ENCODE measurements at places on chromosomes 5 and 9.

- DNase-seq: no peak
Measured at GRCh38 chr5:589588-589987, 22.6 kb upstream of the CEP72 start.

- DNase-seq: peak; percentile 9
Measured at GRCh38 chr9:36738318-36738976, 165.8 kb downstream of the MELK start.

DNA sequence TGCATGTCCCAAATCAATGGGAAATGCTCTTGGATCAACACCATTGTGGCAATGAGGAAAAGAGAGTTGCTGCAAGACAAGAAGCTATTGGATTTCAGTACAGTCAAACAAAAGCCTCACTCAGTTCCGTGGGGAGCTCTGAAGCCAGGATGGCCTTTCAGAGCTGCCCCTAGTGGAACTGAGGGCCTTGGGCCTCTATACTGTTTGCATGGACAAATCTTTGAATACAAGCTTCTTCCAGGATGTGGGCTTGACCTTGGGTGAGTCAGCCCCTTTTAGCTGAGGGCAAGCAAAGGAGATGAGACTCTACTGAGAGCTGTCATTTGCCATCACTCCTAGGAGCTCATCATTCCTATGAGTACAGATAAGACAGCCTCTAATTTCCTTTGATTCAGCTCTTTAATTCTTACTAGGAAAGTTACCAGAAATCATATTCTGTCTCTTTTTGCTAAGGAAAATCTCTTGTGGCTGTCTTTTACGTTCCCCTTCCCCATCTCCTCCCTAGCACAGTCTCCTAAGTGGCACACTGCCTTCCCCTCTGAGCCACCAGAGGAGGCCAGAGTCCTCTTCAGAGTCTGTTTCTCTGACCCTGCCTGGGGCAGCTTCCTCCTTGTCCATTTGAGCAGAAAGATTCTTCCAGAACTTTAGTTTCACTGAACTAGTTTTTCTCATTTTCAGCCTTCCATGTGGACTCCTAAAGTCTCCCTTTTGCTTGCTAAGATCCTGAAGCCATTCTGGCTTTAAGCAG lies 168.8 kb upstream of the POC5 start:
- no peak for DNase-seq

- DNase-seq: no peak
Measured at GRCh38 chr9:26789959-26790358, 102.6 kb downstream of the CAAP1 start.

DNA sequence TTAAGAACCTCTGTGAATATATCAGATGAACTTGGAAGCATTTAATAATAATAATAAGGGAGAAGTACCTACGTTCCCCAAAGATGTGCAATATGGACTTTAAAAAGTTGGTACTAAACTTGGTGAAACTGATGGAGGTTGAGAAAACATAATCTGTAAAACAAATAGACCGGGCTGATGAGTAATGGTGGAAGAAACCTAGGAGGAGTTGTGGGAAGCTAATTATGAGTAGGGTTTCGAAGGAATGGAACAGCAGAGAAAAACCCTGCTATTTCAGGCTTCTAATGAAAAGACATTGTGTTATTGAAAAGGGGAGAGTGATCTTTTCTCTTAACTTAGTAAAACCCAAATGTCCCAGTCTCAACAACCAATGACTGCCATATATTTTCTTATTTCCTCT lies 229.3 kb downstream of the PCSK1 start:
- DNase-seq: no peak
